ENCODE measurements at places on chromosomes 6 and 20.

DNA sequence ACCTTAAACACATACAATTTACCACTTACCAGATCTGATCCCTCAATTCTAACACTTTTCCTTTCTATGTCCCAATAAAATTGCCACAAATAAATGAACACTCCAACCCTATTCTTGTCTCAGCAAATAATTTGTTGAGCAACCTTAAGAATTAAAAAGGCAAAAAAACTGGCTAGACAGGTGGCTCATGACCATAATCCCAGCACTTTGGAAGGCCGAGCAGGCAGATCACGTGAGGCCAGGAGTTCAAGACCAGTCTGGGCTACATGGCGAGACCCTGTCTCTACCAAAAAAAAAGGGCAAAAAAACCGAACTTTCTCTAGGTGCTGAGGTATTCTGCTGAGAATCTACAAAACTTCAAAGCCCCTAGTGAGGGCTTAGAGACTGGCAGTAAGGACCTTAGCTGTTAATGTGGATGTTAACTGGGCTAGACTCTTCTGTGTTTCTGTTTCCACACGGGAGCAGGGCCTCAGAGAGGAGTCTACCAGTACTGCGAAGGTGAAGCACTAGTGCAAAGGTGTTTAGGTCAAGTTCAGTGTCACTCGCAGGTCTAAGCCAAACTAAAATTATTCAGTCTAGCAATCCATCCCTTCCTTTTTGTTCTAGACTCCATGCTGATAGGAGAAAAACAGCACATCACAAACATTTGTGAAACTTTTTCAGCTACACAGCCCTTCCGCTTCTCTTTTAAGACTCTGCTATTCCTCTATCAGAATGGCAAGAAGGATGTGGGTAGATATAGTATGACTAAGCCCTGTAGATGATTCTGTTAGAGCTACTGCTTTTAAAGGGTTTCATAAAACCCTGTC is 2.6 kb downstream of the FASTKD5 start:
- H3K27me3 ChIP-seq: no peaks in the 10 kb centered on the region
- peak overlapping the region; percentile 99 for H3K27ac ChIP-seq
- H3K36me3 ChIP-seq: peaks cover 35% of the 10 kb centered on the region
- H3K4me1 ChIP-seq: peaks cover 19% of the 10 kb centered on the region
- peak overlapping the region; percentile 92 for H3K4me3 ChIP-seq

- no peaks in the 10 kb centered on the region for H3K27me3 ChIP-seq
- H3K36me3 ChIP-seq: no peaks in the 10 kb centered on the region
- peaks cover 6% of the 10 kb centered on the region for H3K4me1 ChIP-seq
- peak; percentile 44 for DNase-seq
- no peak overlapping the region for H3K4me3 ChIP-seq
These were observed 39.7 kb upstream of the TMEM170B start for GRCh38 chr6:11497881-11498280.

DNA sequence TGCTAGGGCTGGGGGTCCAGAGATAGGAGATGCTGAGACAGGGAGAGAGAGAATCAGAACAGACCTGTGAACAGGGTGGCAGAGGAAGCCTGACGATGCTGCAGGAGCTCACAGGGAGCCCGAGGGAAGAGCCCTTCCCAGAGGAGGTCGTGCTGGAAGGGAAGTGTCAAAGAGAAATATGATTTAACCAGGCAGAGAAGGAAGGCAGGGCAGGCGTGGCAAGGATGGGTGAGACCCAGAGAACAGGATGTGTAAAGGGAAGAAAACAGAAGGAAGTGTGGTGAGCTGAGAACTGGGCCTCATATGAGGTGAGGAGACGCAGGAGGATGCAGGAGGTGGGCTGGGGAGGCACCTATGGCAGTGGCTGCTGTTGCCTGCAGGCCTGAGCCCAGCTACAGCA is 105.6 kb downstream of the ZDHHC14 start:
- no peak overlapping the region for H3K4me3 ChIP-seq
- H3K36me3 ChIP-seq: no peaks in the 10 kb centered on the region
- H3K27ac ChIP-seq: no peak overlapping the region
- no peak for DNase-seq
- H3K4me1 ChIP-seq: no peaks in the 10 kb centered on the region
- no peaks in the 10 kb centered on the region for H3K27me3 ChIP-seq

GRCh38 chr6:119521251-119521650 is 171.7 kb upstream of the MAN1A1 start:
- H3K27me3 ChIP-seq: no peaks in the 10 kb centered on the region
- DNase-seq: no peak

GRCh38 chr20:40390654-40391053 is 298.4 kb downstream of the MAFB start:
- no peaks in the 10 kb centered on the region for H3K27me3 ChIP-seq
- no peak overlapping the region for H3K4me3 ChIP-seq
- H3K4me1 ChIP-seq: peaks cover 6% of the 10 kb centered on the region
- H3K36me3 ChIP-seq: no peaks in the 10 kb centered on the region
- DNase-seq: peak; percentile 6

DNA sequence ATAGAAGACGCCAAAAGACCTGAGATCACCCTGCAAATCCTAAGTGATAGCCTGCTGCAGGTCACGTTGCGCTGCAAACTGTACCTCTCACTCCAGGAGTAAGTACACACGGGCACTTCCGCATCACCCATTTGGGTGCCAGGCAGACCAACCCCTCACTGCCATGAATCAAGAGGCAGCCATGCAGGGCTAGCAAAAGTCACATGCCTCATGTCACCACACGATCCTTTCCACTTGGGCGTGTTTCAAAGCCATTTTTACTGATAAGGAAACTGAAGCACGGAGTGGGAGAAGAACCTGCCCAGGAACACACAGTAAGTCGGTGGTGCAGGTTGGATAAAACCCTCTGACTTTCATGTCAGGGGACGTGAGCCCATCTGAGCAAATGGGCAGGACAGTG is 37.0 kb downstream of the BPIFB1 start:
- peaks cover 39% of the 10 kb centered on the region for H3K27me3 ChIP-seq
- H3K36me3 ChIP-seq: no peaks in the 10 kb centered on the region
- H3K4me1 ChIP-seq: no peaks in the 10 kb centered on the region
- H3K4me3 ChIP-seq: no peak overlapping the region
- no peak overlapping the region for H3K27ac ChIP-seq

GRCh38 chr20:59568509-59569024 is 35.8 kb upstream of the PHACTR3 start:
- peaks cover 27% of the 10 kb centered on the region for H3K27me3 ChIP-seq
- H3K27ac ChIP-seq: no peak overlapping the region
- H3K4me3 ChIP-seq: no peak overlapping the region
- no peak for DNase-seq
- no peaks in the 10 kb centered on the region for H3K4me1 ChIP-seq
- H3K36me3 ChIP-seq: no peaks in the 10 kb centered on the region

DNA sequence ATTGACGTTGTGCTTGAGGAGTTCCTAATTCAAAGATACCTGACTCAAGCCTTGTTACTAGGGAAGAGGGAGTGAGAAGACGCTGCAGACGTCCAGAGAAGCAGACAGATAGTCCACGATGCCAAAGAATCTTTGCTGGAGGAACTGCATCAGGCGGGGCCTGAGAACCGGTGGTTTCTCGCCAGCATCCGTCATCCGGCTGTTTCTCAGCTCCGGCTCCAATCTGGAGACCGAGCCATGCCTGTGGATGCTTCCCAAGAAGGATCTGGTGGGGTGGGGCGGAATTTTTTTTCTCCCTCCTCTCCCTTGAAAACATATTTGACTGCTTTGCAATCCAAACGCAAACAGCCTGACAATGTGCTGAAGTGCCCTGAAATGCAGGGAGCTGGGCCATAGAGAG is 125.8 kb upstream of the SRSF6 start:
- no peak for DNase-seq
- no peak overlapping the region for H3K27ac ChIP-seq
- H3K36me3 ChIP-seq: peaks cover 8% of the 10 kb centered on the region
- H3K27me3 ChIP-seq: no peaks in the 10 kb centered on the region

GRCh38 chr20:63847237-63848002 is 13.9 kb upstream of the ABHD16B start:
- DNase-seq: no peak
- H3K27ac ChIP-seq: no peak overlapping the region
- no peaks in the 10 kb centered on the region for H3K4me1 ChIP-seq
- H3K27me3 ChIP-seq: peaks cover 24% of the 10 kb centered on the region

DNA sequence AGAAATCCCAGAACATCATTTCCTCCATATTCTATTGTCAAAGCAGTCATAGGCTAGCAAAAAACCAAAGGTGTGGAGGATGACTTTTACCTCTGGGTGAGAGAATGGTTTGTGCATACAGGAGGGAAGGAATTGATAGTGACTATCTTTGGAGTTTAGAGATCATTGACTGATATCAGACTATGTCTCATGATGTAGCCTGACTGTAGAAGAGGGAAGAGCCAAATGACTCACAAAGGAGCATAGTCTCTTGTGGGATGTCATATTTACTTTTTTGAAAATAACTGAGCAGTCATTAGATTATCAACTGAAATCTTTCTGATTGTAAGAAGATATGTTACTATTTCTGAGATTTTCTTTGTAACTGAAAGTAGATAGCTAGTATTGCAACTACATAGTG is 158.5 kb downstream of the FLRT3 start:
- no peaks in the 10 kb centered on the region for H3K27me3 ChIP-seq
- no peak overlapping the region for H3K27ac ChIP-seq
- no peaks in the 10 kb centered on the region for H3K4me1 ChIP-seq
- no peaks in the 10 kb centered on the region for H3K36me3 ChIP-seq
- no peak for DNase-seq

GRCh38 chr6:84346372-84346771 is 118.9 kb upstream of the CEP162 start:
- H3K36me3 ChIP-seq: no peaks in the 10 kb centered on the region
- H3K4me1 ChIP-seq: peaks cover 5% of the 10 kb centered on the region
- DNase-seq: peak; percentile 13
- no peak overlapping the region for H3K27ac ChIP-seq
- no peaks in the 10 kb centered on the region for H3K27me3 ChIP-seq

GRCh38 chr20:1225783-1226654 is at the start of gene RAD21L1:
RAD21L1 (plus strand) TSS chr20:1226044; CDS start chr20:1228454, 2,410 bp downstream.
- H3K4me1 ChIP-seq: no peaks in the 10 kb centered on the region
- no peaks in the 10 kb centered on the region for H3K36me3 ChIP-seq
- peak within 1 kb of the TSS; percentile 62 for H3K4me3 ChIP-seq
- H3K27me3 ChIP-seq: peaks cover 35% of the 10 kb centered on the region

DNA sequence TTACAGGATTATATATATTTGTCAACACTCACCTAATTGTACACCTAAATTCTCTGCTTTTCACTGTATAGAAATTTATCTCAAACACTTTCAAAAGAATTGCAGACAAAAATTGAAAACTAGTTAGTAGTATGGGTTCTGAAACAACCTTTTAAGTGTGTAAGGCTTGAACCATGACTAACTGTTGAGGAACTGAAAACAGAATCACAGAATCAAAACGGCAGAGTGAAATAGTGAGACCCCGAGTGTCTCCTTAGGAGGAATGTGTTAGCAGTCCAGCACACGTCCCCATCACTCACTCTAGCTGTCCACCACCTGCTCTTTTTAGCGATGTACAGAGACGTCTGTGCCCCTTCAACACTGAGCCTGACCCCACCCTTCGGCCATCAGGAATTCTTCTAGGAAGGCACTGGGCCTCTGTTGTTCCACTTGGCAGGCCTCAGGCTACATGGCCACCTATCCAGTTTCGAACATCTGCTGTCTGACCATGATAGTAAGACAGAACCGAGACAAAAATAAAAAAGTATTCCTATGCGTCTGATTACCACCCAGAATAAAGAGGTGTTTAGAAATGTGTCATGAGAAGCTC is 227.4 kb downstream of the C6orf118 start:
- no peaks in the 10 kb centered on the region for H3K36me3 ChIP-seq
- no peak overlapping the region for H3K27ac ChIP-seq
- no peak overlapping the region for H3K4me3 ChIP-seq
- no peaks in the 10 kb centered on the region for H3K27me3 ChIP-seq
- no peaks in the 10 kb centered on the region for H3K4me1 ChIP-seq

GRCh38 chr6:161254464-161255253 is 19.2 kb downstream of the AGPAT4 start:
- H3K27me3 ChIP-seq: no peaks in the 10 kb centered on the region
- no peak overlapping the region for H3K27ac ChIP-seq
- no peak overlapping the region for H3K4me3 ChIP-seq
- peaks cover 8% of the 10 kb centered on the region for H3K4me1 ChIP-seq

DNA sequence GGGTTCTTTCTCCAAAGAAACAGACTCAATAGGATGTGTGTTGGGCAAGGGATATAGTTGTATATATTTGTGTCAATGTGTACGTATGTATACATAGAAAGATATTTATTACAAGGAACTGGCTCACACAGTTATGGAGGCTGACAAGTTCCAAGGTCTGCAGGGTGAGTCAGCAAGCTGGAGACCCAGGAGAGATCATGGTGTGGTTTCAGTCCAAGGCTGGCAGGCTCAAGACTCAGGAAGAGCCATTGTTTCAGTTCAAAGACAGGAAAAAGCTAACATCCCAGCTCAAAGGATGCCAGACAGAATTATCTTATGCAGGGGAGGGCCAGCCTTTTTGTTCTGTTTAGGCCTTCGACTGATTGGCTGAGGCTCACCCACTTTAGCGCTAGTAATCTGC is 89.9 kb upstream of the RALGAPA2 start:
- peaks cover 11% of the 10 kb centered on the region for H3K4me1 ChIP-seq
- no peak overlapping the region for H3K27ac ChIP-seq
- H3K27me3 ChIP-seq: no peaks in the 10 kb centered on the region
- DNase-seq: no peak

GRCh38 chr6:7087066-7087465 is 20.7 kb upstream of the RREB1 start:
- DNase-seq: no peak
- no peaks in the 10 kb centered on the region for H3K36me3 ChIP-seq

DNA sequence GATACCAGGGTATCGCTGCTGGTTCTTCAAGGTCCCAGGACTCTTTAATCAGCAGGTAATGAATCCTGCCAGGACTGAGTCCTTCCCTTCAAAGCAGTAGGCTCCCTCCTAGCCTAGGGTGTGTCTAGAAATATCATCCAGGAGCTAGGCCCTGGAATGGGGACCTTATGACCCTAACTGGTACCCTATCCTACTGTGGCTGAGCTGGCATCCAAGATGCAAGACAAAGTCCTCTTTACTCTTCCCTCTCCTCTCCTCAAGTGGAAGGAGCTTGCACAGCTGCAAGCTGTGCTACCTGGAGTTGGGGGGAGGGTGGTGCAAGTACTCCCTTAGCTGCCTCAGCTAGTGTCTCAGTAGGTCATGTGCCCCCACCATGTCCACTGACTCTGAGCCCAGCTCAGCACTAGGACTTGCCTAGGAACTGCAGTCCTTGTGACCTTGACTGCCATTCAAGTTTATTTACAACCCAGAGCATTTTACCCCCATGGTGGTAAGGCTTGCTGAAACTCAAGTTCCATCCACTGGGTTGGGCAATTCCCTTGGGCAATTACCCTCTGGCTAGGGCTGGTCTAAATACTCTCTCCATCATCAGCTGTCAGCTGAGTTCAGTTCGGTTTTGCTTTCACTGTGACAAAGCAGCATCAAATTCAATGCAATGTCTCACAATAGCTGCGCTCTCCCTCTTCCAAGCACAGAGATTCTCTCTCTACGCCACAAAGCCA is 48.4 kb upstream of the TOP1 start:
- H3K4me1 ChIP-seq: peaks cover 16% of the 10 kb centered on the region
- DNase-seq: no peak

- H3K27ac ChIP-seq: no peak overlapping the region
- peaks cover 27% of the 10 kb centered on the region for H3K4me1 ChIP-seq
- H3K27me3 ChIP-seq: no peaks in the 10 kb centered on the region
- DNase-seq: no peak
- H3K36me3 ChIP-seq: peaks cover 7% of the 10 kb centered on the region
These were observed 6.2 kb downstream of the C20orf204 start for GRCh38 chr20:64042054-64042781.

- DNase-seq: no peak
- H3K27ac ChIP-seq: no peak overlapping the region
- H3K4me1 ChIP-seq: no peaks in the 10 kb centered on the region
These were observed 107.5 kb downstream of the ERMARD start for GRCh38 chr6:169858935-169859351.
